Left lung (tissue), 14 donors: ENCODE measurements at places on chromosomes 16 and 17.
A peak's percentile ranks its signal among the peaks of the same experiment; 100 is the strongest.

- DNase-seq = no peak
- no peaks in the 10 kb centered on the region for H3K36me3 ChIP-seq
- H3K4me3 ChIP-seq = no peak overlapping the region
- peaks cover 30% of the 10 kb centered on the region for H3K27me3 ChIP-seq
- H3K4me1 ChIP-seq = peaks cover 3% of the 10 kb centered on the region
- no peak overlapping the region for H3K27ac ChIP-seq
Observed at GRCh38 chr17:74304184-74304583, 21.8 kb upstream of the KIF19 start.

DNA sequence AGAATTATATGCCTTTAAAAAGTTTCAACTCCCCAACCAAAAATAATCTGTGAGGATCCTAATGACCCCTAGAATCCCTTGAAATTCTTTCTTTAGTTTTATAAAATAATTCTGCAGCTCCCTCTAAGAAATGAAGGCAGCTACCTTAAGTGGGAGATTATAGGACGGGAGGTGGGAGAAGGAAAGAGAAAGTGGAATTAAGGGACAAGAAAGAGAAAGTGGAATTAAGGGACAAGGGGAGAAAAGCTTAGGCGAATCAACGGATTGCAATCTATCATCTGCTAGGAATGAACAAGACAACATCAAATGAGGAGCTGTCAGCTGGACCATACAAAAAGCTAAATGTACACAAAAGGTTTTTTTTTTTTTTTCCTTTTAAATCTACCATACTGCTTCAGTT lies 262.0 kb downstream of the ZFHX3 start:
- H3K4me1 ChIP-seq = no peaks in the 10 kb centered on the region
- no peaks in the 10 kb centered on the region for H3K27me3 ChIP-seq
- DNase-seq = no peak
- H3K4me3 ChIP-seq = no peak overlapping the region
- H3K27ac ChIP-seq = no peak overlapping the region

- DNase-seq = no peak
- no peaks in the 10 kb centered on the region for H3K4me1 ChIP-seq
- H3K27me3 ChIP-seq = peaks cover 70% of the 10 kb centered on the region
- no peak overlapping the region for H3K4me3 ChIP-seq
- H3K27ac ChIP-seq = no peak overlapping the region
Observed at GRCh38 chr17:15343749-15344148, 2.4 kb upstream of the TEKT3 start.

DNA sequence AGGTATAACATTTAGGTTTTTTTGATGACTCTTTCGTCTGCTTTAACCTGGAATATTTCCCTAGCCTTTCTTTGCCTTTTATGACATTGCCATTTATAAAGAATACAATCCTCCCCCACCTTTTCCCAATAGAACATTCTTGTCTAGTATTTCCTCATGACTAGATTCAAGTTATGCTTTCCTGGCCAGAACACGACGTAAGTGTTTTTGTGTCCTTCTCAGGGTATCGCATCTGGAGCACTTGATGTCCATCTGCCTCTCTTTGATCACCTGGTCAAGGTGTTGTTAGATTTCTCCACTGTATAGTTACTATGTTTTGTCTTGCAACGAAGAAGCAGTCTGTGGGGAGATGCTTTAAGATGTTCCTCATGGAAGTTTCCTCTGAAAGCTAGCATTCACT lies 87.4 kb downstream of the MSI2 start:
- no peaks in the 10 kb centered on the region for H3K4me1 ChIP-seq
- no peak for DNase-seq
- H3K27me3 ChIP-seq = no peaks in the 10 kb centered on the region
- no peaks in the 10 kb centered on the region for H3K36me3 ChIP-seq
- H3K27ac ChIP-seq = no peak overlapping the region

DNA sequence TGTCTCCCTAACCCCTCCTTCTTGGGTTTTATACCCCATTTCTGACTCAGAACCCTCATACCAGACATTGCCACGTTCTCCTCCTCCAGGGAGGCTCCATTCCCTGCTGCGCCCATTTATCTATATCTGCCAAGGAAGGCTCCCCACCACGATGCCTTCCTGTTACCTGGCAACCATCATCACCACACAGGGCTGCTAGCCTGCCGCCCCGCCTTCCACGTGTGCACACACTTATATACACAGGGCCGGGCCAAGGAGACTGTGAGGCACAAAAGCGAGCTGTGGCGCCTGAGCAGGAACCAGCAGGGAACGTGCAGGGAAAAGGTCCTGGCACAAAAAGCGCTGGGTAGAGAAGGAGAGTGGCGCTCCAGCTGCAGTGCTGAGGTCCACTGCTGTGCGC lies 261.8 kb downstream of the CBLN1 start:
- no peaks in the 10 kb centered on the region for H3K4me1 ChIP-seq
- no peak for DNase-seq
- H3K36me3 ChIP-seq = no peaks in the 10 kb centered on the region
- H3K27me3 ChIP-seq = no peaks in the 10 kb centered on the region
- no peak overlapping the region for H3K27ac ChIP-seq

- peaks cover 9% of the 10 kb centered on the region for H3K4me1 ChIP-seq
- peak within 1 kb of the TSS; percentile 91 for H3K4me3 ChIP-seq
- H3K27ac ChIP-seq = peak within 1 kb of the TSS; percentile 85
- peak; percentile 84 for DNase-seq
- H3K27me3 ChIP-seq = no peaks in the 10 kb centered on the region
Observed at GRCh38 chr17:75764711-75765421, at the start of gene GALK1. Gene GALK1, minus strand, starts transcription at chr17:75765192. Its CDS starts 56 bp downstream, at chr17:75765136.
